IMR-90 (cell line): ENCODE measurements at places on chromosomes 7 and 10.

DNA sequence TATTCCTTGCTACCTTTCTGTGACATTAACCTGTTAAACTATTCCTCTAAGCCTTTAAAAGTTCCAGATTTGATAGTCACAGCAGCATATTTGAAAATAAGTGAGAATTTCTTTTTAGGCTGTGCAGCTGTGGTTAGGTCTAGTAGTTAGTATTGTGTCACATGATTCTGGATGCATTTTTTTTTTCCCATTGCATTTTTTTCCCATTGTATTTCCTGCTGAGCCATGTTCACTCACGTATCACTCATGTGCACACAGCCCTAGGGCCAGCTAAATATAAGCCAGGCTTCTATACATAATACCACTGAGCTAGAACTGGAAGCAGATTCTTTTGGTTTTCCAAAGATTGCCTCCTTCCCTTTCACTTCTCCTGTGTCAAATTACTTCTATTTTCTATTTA is 37.4 kb downstream of the DNAJC9 start:
- peak; percentile 70 for DNase-seq

GRCh38 chr7:108012499-108013430 is 9.8 kb upstream of the LAMB1 start:
- peak; percentile 79 for DNase-seq

DNA sequence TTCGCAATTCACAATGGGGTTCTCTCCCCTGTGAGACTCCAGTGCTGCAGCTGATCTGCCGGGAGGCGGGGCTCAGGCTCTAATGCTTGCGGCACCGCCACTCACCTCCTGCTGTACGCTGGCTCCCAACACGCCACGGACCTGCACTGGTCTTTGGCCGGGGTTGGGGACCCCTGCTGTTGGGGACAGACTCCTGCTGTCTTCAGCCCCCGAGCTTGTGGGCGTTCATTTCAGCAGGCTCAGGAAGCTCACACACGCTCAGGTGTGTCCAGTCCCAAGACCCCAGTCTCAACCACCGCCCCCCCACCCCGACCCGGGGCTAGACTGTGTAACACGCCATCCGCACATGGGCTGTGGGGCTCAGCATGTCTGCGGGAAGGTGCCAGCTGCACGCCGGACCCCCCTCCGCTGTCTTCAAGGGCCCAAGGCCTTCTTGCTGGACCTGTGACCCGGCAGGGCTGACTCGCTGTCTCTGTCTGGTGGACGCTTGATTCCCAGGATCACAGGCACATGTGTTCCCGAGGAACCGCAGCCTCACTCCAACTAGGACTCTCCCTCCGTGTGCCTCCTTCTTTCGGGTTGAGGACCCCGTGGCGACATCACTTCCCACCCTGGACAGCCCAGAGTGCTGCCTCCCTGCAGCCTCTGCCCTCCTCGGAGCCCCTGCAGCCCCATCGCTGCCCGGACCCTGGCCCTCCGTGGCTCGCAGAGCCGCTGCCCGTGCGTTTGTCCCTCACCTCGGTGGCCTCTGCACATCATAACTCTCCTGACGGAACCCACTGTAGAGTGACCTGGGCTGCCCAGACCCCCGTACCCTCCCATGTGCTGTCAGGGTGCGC is 106.4 kb downstream of the DNAJB6 start:
- no peak for DNase-seq

- no peak for DNase-seq
Measured at GRCh38 chr10:90983914-90984549, 63.1 kb upstream of the ANKRD1 start.

DNA sequence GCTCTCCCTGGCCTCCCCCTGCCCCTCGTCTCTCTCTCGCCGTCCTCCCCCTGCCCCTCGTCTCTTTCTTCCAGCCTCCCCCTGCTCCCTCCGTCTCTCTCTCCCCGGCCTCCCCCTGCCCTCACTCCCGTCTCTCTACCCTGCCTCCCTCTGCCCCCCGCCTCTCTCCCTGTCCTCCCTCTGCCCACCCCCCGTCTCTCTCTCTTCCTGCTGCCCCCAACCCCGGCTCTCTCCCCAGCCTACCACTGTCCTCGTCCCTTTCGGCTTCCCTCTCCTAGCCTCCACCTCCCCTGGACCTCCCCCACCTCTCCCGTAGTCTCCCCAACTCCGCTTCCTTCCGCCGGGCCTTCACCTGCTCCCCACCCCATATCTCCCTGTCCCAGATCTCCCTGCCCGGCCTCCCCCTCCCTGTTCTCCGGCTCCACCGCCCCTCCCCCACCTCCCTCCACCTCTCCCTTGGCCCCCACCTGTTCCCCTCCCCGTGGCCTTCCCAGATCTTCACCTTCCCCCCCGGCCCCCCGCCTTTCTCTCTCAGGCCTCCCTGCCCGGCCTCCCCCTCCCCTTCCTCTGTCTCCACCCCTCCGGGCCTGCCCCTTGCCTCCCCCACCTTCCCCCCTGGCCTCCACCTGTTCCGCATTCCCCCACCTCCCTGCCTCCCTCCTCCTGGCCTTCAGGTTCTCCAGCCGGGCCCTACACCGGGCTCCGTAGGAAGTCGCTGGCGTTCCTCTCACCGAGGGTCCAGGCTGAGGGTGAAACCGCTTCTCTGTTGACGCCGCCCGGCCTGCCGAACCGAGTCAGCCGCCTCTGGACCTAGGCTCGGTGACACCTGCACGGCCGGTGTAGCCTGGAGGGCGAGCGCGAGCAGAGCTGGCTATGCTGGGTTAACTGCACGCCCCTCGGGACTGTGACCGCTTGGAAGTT is 1.2 kb downstream of the GET4 start:
- no peak for DNase-seq

- no peak for DNase-seq
Measured at GRCh38 chr10:100154666-100155065, 31.2 kb downstream of the ERLIN1 start.

- DNase-seq = no peak
Measured at GRCh38 chr10:11017570-11018431, at the start of gene CELF2. TSS of gene CELF2 (plus strand) at chr10:11017872. CDS start at chr10:11018090, 218 bp downstream.

DNA sequence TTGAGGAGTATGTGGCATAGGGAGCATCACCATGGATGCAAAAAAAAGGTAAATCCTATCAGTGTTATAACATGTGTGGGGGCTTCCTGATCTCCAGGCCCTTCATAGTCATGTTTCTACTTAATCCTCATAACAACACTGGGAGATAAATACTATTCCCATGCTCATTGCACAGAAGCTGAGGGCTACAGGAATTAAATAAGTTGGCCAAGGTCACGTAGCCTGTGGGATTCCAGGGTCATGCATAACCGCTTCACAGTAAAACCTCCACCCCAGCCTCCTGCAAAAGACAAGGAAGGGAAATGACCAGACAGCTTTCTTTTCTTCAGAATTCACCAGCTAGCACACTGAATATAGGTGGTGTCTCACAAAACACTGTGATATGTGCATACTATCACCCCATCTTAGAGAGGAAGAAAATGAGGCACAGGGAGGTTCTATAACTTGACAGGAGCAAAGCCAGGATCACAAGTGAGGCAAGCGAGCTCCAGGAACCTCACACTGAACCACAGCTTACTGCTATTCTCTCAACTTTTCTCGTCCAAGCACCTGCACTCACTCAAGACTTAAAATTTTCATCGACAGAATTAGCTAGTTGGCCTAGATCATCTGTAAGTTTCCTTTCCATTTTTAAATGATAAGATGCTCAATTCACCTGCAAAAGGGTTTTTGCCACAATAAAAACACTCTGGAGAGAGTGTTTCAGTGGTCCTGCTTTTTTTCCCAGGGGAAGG is 13.4 kb downstream of the JAZF1 start:
- peak; percentile 31 for DNase-seq

GRCh38 chr10:49151025-49151445 is 17.2 kb upstream of the FAM170B start:
- no peak for DNase-seq

DNA sequence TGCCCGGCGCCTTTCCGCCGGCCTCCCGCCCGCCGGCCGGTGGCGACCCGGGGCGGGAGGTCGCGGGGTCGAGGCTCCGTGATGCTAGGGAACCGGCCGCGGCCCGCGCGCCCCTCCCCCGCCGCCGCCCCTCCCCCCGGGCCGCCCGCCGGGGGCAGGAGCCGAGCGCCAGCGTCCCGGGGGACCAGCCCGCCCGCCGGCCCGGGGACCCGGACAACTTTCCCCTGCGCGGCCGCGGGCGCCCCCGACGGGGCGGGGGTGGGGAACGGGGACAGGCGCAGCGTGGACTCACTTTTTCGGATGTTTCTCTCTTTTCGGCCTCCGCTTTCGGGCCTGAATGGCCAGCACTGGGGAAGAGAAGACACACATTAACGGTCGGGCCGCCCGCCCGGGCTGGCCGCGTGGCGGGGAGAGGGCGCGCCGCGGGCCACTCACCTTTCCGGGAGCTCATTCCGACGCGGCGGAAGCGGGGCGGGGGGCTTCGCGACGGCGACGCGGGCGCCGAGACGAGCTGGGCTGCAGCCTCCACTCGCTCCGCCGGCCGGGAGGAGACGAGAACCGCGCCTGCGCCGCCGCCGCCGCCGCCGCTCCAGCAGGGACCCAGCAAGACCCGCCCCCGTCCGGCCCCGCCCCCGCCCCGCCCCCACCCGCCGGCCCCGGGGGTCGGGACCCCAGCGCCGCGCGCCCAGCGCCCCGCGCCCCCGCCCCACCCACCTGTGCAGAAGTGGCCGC is at the start of gene SRPK2:
Gene SRPK2, minus strand, starts transcription at position 566 of the 732 bp plus-strand sequence.
- peak; percentile 31 for DNase-seq

GRCh38 chr7:90629297-90629918 is 33.3 kb downstream of the CDK14 start:
- DNase-seq = peak; percentile 63

- no peak for DNase-seq
Measured at GRCh38 chr7:42692621-42693020, 219.2 kb downstream of the C7orf25 start.

DNA sequence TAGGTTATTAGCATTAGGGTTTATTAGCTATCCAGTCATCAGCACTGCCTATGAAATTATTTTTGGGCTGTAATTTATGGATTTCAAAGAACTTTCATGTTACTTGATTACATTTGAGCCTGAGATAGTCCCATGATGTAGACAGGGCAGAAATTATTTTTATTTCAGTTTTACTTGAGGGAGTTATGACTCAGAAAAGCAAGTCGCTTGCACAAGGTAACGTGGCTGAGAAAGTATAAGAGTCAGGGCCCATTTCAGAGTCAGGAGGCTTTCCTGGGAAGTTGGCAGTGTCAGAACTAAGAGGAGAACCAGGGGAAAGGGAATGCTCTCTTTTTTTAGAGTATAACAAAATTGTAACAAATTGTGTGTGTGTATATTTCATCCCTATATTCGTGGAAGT is 16.5 kb downstream of the GATA3 start:
- DNase-seq = peak; percentile 22

GRCh38 chr7:155444746-155445145 is 13.2 kb upstream of the EN2 start:
- no peak for DNase-seq

GRCh38 chr7:2802504-2803341 is 41.4 kb downstream of the GNA12 start:
- peak; percentile 72 for DNase-seq

- no peak for DNase-seq
Measured at GRCh38 chr10:72913287-72913686, 19.7 kb downstream of the OIT3 start.

- no peak for DNase-seq
Measured at GRCh38 chr10:102444851-102445250, 6.5 kb downstream of the C10orf95 start.

DNA sequence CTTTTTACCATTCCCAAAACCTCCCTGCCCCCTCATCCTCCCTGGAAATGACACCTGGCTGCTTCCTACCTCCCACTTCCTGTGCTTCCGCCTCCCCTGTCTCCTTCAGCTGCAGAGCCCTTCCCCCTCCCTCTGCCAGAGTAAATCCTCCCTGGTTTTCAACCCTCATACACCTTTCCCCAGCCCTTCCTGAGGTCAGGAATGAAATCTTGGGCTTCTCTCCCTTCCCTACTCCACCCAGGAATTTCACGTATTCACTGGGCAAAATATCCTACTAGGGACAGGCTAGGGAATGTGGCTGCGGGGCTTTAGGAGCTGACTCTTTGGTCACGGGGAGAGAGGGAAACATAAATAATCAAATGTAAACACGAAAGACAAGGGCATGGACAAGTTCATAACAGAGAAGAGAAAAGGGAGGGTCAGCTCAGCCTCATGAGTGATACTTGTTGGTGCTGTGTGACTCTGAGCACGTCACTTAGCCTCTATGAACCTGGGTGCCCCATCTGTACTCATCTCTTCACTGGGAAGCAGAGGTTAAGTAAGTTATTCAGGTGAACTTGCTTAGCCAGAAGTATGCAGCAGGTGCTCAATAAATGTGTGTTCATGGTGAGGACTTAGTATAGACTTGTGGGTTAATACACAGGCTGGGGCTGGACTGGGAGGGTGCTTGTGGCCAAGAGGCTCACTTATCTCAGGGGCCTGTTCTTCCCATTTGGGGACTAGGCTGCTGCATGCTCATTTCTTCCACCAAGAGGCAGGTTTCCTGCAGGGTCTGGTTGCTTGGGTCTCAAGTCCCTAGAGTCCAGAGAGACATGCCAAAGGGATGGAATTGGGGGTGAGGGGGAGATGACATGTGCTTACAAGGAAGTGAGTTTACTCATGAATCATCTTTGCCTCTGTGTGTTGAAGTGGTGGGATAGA is 10.0 kb upstream of the DUSP5 start:
- DNase-seq = peak; percentile 77

GRCh38 chr7:7789551-7789988 is 71.2 kb upstream of the RPA3 start:
- DNase-seq = no peak

GRCh38 chr7:116579322-116579721 is 54.5 kb downstream of the CAV1 start:
- no peak for DNase-seq

DNA sequence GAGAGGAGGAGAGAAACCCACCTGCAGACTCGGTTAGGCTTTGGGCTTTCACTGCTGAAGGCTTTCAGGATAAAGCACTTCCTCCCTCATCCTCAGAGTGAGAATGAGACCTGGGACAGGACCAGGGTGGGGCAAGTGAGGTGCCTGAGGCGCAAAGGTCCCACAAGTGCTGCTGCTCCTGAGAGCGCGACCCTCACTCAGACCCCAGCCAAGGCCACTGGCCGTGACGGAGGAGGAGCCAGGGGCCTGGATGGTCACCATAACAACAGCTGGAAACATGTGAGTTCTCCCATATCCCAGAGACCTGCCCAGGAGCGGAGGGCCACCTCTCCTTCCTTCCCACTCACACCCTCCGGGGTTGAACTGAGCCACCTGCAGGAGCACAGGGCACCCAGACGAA is 46.9 kb upstream of the MKRN1 start:
- DNase-seq = no peak

GRCh38 chr7:101754424-101755159 is 62.8 kb upstream of the CUX1 start:
- DNase-seq = peak; percentile 47

DNA sequence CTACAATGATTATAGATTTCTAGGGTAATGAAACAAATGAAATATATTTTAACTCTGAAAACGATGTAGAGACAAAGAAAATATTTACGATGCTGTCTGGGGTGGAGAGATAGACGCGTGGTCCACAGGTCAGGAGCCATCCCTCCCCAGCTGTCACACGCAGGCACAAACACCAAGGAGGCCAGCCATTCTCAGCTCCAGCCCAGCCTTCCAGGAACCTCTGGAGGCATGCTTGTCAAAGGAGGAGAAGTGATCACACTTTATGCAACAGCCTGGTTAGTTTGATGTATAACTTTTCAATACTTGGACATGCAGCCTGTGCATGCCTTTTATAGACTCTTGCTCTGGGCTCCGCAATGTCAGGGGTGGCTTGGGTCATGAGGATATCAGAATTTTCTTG is 391.5 kb upstream of the MGMT start:
- no peak for DNase-seq

GRCh38 chr7:98216941-98217622 is 5.8 kb downstream of the BHLHA15 start:
- DNase-seq = no peak
